ENCODE measurements at places on chromosomes 1 and 21.

- peak; percentile 67 for DNase-seq
Observed at GRCh38 chr1:235866205-235866912, at the start of gene LYST. LYST (minus strand) TSS chr1:235866906; CDS start chr1:235830417, 36,489 bp downstream.

GRCh38 chr1:74481607-74482006 is 30.8 kb downstream of the LRRC53 start:
- DNase-seq = no peak

- no peak for DNase-seq
Observed at GRCh38 chr1:184469396-184469795, 82.6 kb downstream of the C1orf21 start.

DNA sequence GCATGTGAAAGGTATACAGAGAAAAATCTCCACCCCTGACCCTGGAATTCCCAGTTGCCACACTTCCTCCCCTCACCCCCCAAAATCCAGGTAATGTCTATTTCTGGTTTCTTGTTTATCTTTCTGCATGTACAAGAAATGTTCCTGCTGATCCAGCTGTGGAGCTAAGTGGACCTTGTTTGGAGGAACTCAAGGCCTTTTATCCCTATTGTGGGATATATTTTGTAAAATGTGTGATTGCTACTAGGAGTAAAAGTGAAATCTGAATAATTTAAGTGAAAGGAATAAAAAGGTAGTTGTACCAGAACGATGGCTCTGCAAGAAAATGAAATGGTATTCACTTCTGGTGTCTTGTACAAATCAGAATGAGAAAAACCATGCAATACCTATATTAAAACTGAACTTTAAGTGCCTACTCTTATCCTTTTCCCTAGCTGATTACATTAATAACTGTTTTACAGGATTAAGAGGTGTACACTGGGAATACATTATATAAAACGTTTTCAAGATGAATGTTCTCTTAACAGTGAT is 3.0 kb downstream of the SPEN start:
- DNase-seq = no peak

GRCh38 chr1:47705517-47706130 is 267.8 kb downstream of the FOXD2 start:
- DNase-seq = peak; percentile 82
